Activated naive CD4-positive, alpha-beta T cell treated with anti-CD3 and anti-CD28 coated beads for 36 hours (primary cell): ENCODE measurements at places on chromosomes 13 and 19. TPM values are rescaled to one million over a fixed set of nuclear protein-coding genes. Genes with fewer than 3 reads are reported as not detected.

DNA sequence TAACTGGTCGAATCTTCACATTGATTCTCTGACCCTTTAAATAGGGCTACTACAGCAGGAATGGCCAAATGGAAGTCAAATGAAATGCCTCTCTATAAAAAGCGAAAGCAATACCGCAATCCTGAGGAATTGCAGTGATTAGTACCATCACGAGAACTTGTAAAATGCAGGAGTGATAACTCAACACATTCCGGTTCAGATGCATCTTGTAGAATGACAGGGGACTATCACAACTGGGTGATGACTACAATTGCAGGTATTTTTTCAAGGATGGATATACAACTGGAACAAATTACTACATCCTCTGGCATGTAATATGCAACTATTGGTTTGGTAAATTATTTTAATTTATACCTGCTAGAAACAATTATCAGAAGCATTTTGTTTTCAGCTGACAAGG, 140.4 kb downstream of the PCDH20 start:
- no peak for DNase-seq

DNA sequence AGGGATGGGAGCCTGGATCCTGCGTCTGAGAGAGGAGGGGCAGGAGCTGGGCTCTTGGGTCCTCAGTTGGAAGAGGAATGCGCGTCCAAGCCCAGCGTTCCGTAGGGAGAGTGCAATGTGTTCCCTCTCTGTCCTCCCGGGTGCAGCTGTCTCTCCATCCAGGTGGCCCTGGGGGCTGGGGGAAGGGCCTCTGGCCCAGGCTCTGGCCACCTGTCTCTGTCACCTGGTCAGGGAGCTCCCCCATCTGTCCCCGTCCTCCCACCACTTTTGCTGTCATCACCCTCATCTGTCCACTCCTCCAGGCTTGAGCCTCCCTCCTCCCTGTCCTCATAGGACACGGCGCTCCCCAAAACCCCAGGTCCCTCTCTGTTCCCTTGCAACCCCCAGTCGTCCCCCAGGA, 3.7 kb upstream of the SBK2 start:
- no peak for DNase-seq

DNA sequence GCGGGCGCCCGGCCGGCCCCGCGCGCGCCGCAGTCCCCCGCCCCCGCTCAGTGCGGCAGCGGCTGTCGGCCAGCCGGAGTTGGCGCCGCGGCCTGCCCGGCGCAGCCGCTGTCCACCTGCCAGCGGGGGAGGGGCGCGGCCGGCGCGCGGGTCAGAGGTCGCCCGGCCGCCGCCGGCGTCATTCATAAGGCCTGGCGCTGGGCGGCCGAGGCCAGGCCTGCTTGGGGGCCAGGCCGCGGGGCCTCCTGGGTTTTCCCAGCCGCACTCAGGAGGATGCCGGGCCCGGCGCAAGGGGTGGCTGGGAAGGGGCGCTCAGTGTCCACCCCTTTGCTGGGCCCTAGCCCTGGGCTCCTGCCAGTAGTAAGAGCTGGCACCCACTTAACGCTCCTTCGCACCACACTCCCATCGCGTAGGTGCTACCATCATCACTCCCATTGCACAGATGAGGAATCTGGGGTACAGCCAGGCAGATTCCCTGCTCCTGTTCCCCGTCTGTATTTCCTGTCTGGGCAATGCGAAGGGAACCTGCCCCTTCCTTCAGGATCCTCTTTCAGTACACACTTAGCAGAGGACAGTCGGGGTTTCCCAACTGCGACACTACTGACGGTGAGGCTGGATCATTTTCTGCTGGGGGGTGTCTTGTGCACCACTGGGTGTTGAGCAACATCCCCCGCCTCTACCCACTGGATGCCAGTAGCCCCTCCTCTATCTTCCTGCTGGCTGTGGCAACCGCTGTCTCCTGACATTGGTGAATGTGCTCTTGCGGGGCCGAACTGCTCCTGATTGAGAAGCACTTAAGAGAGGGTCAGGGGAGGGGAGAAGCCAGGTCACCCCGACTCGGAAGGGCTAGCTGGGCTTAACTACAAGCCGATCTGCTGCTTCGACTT, 846 bp upstream of the PRKACA start:
- DNase-seq = peak; percentile 56

DNA sequence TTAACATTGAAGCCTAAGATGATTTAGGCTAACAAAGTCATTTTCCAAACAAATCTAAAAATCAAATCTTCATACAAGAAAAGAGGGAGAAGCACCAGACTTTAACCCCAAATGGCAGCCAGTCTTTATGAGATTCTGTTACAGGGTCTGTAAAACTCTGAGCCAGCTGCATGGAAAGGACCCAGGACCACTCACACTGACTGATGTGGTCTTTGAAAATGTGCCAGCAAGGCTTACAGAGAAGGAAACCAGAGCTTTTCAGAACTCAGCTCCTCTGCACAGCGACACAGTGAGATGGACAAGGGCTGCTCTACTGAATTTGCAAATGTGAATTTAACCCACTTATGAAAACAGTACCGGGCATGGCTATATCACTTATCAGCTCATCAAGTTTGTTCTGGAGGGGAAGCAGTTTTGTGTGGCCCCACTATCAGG, 98.8 kb upstream of the SERP2 start:
- DNase-seq = peak; percentile 16

TMEM59L gene
- total RNA-seq = 0.40 TPM

KLK8 gene
- total RNA-seq = not detected

DNA sequence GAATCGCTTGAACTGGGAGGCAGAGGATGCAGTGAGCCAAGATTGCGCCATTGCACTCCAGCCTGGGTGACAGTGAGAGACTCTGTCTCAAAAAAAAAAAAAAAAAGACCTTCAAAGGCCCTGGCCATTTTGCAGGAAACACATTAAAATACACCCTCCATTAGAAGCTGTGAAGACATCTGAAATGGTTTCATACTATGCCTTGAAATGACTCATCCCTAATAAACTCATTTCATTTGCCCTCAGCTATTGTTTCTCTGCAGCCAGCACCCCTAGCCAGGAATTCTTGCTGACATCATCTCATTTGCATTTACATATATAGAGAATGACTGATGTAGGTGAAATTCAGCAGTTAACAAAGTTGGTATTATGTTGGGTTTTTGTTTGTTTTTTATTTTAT, 8.7 kb downstream of the EML2 start:
- DNase-seq = peak; percentile 86

- DNase-seq = peak; percentile 84
Observed at GRCh38 chr19:32976223-32976805, 4.3 kb downstream of the FAAP24 start.

DNA sequence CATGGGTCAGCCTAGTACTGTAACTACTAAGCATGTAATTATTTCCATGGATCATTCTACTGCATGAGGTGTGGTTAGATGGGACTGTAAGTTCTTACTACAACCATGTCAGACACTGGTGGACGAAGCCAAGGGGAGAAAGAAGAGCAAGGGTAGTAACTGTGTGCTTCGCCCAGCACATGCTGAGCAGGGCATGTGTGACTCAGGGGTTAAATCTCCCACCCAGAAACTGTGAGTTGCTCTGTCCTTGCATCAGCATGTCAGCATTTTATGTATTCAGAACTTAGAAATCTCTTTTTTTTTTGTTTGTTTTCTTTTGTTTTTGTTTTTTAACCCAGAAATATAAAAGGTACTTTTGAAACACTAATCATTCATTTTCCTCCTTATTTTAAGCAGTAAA, 436.6 kb upstream of the KLF12 start:
- no peak for DNase-seq

PROZ gene
- total RNA-seq = not detected

AKAP8L gene
- 140 TPM for total RNA-seq

- no peak for DNase-seq
Observed at GRCh38 chr13:20713014-20713376, 9.5 kb downstream of the IL17D start.

- no peak for DNase-seq
Observed at GRCh38 chr19:876089-876488, 16.6 kb downstream of the CFD start.

DNA sequence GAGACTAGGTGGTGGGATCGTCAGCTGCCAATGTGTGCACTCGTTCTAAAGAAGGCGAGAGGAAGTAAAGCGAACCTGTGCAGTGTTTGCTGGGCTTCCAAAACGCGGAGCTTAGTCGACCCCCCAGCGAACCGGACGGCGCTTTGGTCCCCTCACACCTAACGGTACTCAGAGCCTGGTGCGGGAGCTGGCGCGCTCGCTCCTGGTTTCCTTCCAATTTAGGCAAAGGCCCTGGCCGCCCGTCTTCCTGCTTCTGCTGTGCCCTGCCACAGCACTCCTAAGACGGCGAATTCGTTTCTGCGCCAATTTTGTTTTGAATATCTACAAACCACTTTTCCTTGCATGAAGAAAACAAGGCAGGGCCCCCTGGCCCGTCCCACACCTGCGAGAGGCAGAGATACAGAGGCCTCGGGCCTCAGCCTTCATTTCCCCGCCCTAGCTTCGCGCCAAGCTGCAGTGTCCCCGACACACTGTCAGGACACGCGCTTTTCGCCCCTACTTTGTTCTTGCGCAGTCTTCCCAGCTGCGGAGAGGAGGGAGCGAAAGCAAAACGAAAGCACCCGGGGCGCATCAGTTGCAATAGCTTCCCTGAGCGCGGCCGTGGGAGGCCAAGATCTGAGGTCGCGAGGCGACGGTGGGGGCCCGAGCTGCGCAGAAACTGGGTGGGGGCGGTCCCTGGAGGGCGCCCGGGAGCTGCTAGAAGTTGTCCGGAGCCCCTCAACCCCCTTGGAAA, 111.9 kb downstream of the KCNRG start:
- DNase-seq = peak; percentile 61

ZNF442 gene
- total RNA-seq = 1.7 TPM

GRCh38 chr19:39546599-39546998, 6.6 kb upstream of the EID2 start:
- no peak for DNase-seq

- DNase-seq = no peak
Observed at GRCh38 chr13:67210208-67210607, 19.9 kb downstream of the PCDH9 start.

FFAR2 gene
- total RNA-seq = not detected

REXO1 gene
- total RNA-seq = 47.6 TPM

DNA sequence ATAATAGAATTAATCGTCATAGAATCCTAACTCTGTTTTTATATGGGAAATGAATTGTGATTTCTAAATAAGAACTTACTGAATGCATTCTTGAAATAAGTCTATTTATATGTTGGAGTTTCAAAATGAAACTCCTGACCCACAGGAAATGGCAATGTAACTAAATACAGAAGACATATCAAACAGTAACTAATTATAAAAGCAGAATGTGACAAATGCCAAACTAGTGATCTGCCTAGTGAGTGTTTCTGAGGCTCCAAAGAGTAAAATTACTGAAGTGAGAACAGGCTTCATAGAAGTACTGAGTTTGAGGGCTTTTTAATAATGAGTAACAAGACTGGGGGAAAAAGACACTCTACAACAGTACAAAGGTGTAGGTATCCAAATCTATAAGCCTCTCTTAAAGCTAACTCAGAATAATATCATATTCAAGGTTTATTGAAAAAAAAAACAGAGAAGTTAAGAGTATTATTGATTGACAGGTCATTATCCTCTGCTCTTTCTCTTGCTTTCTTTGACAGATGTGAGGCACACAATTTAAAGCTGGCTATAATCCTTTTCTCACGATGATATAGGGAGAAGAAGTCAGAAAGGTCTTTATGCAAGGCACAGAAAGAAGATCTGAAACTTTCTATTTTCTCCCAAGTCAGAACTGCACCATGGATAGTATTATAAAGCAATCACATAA, 17.4 kb upstream of the ATXN8OS start:
- DNase-seq = no peak

AKAP8 gene
- 27.1 TPM for total RNA-seq

GRCh38 chr19:49065905-49066512, 1.4 kb upstream of the NTF4 start:
- no peak for DNase-seq

- DNase-seq = no peak
Observed at GRCh38 chr13:74039154-74039553, 95.0 kb downstream of the KLF12 start.

OVOL3 gene
- total RNA-seq = not detected

KCNC3 gene
- 2.4 TPM for total RNA-seq

CIC gene
- 60.2 TPM for total RNA-seq

DNA sequence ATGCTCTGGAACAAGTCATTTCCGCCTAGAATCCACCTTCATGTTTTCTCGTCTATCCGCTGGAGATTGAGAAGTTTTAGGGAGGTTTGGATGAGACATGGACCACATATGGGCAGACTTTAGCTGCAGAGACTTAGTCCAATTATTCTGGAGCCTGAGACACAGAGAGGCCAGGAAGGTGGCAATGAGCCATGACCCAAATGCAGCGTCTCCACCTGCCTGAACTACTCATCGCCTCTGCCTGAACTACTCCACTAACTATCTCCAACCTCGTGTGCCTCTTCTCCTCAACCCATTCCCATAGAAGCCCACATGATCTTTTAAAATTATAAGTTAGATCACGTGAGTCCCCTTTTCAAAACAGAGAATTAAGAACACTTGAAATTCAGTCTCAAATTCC, 5.6 kb downstream of the PLEKHA4 start:
- no peak for DNase-seq

SPACA4 gene
- total RNA-seq = not detected

LILRA2 gene
- not detected for total RNA-seq

- DNase-seq = no peak
Observed at GRCh38 chr13:102275969-102276368, 125.9 kb downstream of the FGF14 start.

DNA sequence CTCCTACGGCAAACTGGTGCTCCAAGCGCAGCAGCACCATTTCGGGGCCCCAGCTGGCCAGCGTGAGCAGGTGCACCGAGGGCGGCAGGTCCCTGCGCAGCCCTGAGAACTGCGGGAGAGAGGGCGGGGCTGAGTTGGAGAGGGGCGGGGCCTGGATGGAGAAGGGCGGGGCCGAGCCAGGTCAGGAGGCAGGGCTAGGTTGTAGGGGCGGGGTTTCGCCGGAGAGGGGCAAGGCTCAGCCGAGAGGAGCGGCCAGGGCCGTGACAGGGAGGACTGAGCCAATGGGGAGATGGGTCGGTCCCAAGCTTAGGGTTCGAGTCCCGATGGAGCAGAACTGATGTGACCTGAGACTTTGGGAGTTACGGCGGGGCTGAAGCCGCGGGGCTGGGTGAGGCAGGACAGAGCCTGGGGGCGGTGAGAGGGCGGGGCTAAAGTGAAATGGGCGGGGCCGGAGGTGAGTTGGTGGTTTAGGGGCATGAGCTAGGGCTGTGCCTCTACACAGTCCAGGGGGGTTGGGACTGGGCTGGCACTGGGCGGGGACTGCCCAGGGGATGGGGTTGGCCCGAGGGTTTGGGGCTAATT, 19.0 kb downstream of the MAN2B1 start:
- DNase-seq = peak; percentile 45

ZNF577 gene
- 5.6 TPM for total RNA-seq

DNA sequence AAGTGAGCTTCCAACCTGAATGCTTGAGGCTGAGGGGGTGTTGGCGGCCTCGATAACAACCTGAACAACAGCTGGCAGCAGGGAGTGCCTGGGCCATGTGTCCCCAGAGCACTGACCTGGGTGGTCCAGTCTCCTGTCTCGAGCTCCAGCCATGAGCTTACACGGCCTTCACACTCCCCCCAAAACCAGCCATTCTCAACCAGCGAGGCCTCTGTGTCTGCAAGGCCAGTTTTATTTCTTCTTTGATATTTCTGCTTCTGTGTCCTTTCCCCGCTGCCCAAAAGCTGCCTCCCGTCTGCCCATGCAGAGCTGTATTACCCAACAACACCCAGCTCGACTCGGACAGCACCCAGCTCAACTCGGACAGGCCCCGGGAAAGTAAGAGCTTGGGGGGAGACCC, 32.5 kb upstream of the TFDP1 start:
- no peak for DNase-seq

FCHO1 gene
- 56.8 TPM for total RNA-seq

- no peak for DNase-seq
Observed at GRCh38 chr13:97043302-97043701, 49.0 kb upstream of the OXGR1 start.

RNF113B gene
- total RNA-seq = not detected
